ENCODE measurements at places on chromosomes 11 and 22.

- DNase-seq, result no peak
Measured at GRCh38 chr11:57516061-57516443, 550 bp upstream of the SLC43A1 start.

DNA sequence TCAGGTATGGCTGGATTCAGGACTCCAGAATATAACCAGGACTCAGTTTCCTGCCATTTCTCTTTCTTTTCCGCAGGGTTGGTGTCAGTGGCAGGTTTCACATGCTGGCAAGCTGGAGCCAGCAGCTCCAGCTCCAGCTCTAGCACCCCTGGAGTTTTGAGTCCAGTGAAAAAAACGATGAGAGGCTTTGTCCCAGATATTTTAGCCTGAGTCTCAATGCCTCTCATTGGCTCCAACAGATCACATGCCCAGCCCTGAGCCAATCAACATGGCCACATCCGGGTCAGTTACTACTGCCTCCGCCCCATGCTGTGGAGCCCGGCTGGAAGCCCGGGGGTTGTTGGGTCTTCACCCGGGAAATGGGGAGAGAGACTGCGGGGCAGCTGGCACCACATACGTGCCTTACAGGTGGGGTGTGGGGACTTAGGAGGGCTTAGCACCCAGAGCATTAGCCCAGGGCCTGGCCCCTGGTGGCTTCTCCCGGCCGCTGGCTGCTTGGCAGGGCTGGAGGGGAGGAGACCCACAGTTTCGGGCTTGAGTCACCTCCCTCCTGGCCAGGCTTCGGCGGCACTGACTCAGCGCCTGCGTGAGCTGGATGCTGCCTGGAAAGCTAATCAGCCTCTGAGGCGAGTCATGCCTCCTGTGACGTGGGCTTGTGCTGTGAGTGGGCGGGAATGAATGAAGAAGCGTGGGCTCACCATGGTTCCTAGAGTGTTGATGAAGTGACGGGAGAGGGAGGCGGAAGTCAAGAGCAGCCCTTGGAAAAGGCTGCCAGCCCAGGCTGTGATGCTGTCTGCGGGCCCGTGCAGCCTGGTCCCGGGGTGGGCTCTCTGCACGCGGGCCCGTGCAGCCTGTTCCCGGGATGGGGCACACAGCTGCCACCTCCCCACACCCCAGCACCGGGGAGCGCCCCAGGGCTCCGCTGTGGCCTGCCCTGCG lies 15.3 kb upstream of the MRTFA start:
- DNase-seq, result peak; percentile 85

GRCh38 chr22:40015358-40015976 lies 20.7 kb downstream of the FAM83F start:
- DNase-seq, result no peak

DNA sequence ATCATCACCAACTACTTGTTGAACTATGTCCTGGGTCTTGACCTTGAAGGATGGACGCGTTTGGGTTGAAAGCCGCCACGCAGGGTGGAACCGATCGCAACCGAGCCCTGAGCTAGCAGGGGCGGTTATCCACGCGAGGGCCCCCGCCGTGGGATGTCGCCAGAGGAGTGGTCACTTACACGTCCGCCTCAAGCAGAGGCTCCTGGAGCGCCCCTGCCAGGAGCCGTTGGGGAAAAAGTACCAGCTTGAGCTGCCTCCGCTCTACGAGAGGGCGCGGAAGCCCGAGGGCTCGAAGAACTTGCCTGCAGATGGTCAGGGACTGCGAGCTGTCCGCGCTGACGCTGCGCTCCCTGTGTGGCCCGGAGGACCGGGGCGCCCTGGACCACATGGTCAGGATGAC lies 100.7 kb upstream of the OR4C13 start:
- DNase-seq, result no peak

- DNase-seq, result no peak
Measured at GRCh38 chr11:57294225-57295131, 30.3 kb downstream of the TNKS1BP1 start.

- DNase-seq, result no peak
Measured at GRCh38 chr11:104907521-104908185, 9.4 kb upstream of the CASP12 start.

DNA sequence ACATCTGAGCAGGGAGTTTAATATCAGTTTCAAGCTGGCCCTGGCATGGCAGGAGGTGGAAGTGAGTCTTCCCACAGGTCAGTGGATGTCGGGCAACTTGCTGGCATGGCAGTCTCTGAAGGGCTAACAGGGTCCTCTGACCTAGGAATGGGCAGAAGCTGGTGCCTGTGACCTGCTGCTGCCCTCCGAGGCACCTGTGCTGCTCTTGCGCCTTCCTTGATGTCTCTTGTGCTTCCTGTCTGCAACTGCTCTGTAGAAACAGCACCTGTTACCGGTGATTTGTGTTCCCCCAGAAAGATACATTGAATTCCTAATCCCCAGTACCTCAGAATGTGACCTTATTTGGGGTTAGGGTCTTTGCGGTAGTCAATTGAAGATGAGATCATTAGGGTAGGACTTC lies 110.3 kb downstream of the RPS6KA4 start:
- DNase-seq, result no peak

- peak; percentile 68 for DNase-seq
Measured at GRCh38 chr11:72813740-72814285, 398 bp upstream of the ATG16L2 start.

DNA sequence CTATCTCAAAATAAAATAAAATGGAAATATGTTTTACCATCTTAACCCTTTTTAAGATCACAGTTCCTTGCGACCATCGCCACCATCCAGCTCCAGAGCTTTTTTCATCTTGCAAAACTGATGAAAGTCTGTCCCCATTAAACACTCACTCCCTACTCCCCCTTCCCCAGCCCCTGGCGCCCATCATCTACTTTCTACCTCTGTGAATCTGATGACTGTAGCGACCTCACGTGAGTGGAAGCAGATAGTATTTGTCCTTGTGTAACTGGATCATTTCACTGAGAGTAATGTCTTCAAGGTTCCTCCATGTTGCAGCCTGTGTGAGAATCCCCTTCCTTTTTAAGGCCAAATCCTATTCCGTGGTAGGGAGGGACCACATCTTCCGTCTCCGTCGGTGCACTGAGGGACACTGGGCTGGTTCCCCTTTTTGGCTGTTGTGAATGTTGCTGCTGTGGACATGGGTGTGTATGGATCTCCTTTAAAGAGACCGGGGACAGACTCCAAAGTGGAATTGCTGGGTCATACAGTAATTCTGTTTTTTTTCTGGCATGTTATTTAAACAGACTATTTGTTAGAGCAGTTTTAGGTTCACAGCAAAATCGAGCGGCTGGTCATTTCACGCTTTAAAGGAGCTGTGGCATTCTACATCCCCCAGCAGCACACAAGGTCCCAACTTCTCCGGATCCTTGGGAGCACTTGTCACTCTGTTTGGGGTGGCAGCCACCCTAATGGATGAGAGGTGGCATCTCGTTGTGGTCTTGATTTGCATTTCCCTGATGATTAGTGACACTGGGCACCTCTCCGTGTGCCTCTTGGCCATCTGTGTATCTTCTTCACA lies 120.0 kb downstream of the KCNQ1 start:
- no peak for DNase-seq

- DNase-seq, result no peak
Measured at GRCh38 chr11:68546555-68546954, 86.0 kb downstream of the PPP6R3 start.

DNA sequence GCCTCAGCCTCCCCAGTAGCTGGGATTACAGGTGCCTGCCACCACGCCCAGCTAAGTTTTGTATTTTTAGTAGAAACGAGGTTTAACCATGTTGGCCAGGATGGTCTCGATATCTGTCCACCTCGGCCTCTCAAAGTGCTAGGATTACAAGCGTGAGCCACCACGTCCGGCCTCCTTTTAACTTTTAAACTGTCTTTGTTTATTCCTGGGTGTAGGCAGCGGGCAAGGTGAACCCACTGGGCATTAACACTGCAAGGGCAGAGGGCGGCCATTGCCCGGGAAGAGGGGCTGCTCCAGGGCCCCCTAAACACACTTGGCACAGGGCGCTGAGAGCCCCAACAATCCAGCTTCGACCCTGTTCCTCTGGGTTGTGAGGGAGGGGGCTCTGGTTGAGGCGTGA lies 693.6 kb downstream of the BRD1 start:
- no peak for DNase-seq

GRCh38 chr11:128196235-128196634 lies 391.1 kb downstream of the ETS1 start:
- no peak for DNase-seq

DNA sequence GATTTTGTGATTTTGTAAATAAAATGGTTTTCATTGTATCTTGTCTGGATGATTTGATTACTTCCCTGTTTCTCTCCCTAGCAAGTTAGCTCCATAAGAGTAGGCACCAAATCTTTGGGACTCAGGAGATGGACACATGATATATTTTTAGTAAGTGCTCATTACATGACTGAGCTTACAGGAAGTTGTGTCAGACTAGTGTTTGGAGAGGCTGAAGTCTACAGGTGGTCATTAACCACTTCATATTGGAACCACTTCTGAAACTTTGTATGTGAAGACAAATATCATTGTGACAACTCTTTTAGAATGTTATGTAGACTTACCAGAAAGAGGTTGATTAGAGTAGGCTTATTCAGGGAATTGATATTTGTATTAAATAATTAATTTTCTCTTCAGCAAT lies 19.1 kb downstream of the ARHGAP42 start:
- no peak for DNase-seq

- no peak for DNase-seq
Measured at GRCh38 chr11:11532574-11532973, 89.2 kb downstream of the GALNT18 start.

GRCh38 chr11:92046103-92046502 lies 178.5 kb upstream of the FAT3 start:
- no peak for DNase-seq

DNA sequence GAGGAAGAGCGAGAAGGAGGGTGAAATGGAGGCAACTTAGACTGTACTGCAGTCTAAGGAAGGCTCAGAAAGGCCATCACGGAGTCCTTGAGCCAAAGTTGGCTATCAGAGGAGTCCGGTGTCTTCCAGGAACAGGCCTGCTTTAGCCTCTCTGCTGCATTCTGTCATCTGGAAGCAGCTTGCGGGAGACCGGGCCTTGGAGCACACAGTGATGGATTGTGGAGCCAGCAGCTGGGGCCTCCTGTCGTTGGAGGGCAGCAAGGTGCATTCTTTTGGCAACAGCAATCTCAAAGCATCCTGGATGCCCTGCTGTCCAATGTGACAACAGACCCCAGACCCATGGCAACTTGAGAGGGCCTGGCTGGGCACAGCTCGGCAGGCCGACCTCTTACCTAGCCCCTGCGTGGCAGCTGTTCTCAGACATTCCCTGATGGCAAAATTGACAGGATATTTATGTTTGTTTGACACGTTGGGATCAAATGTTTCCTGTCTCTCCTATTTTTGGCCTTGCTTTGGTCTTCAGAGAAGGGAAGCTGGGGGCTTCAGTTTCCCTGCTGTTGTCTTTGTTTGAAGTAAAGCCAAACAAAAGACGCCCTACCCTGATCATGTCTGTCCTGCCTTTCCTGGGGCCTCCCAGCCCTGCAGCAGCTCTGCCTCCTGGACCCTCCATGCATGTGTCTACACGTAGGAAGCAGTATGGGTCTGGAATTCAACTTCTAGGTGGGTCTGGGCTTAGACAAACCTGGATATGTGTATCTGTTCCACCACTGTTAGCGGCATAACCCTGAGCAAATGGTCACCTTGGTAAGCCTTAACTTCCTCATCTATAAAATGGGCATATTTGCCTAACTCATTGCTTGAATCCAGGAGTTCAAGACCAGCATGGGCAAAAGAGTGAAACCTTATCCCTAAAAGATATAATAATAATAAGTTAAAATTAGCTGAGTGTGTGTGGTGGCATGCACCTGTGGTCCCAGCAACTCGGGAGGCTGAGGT lies 43.9 kb upstream of the LMO2 start:
- no peak for DNase-seq

GRCh38 chr11:67364783-67365722 lies 8.3 kb downstream of the CLCF1 start:
- DNase-seq, result no peak

DNA sequence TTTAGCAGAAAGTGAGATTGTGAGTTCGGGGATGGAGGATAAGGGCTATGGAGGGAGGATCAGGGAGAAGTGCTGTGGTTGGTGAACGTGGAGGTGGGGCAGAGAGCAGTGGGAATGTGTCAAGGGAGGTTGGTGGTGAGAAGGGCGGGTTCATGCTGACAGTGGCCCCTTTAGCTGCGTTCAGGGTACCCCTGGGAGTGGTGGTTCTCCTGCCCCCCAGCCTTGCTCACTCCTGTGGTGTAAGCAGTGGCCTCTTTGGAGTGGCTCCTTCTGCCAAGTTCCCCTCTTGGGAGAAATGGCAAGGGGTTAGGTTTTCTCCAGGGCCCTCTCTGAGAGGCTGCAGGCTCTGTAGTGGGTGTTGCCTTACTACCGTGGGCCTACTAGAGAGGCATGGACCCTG lies 16.1 kb upstream of the NECTIN1 start:
- no peak for DNase-seq

GRCh38 chr11:4068962-4069361 lies 25.6 kb upstream of the RRM1 start:
- DNase-seq, result no peak

DNA sequence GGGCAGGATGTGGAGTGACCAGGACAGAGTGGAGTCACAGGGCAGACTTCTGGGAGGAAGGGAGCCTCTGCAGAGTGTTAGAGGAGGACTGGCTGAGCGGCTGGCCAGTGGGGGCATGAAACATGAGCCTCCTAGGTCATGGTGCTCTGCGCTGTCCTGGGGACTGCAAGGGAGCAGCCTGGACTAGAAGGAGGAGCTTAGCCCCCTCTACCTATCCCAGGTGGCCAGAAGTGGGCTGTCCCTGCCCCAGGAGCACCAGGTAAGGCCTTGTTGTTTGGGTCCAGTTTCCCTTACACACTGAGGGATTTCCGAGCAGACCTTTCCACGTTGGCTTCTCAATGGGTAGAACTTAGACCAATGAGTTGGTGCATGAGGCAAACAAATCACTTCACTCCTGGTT lies 7.4 kb downstream of the PKNOX2 start:
- no peak for DNase-seq

Data from activated CD4-positive, alpha-beta T cell treated with anti-CD3 and anti-CD28 coated beads for 24 hours (primary cell).